Activated naive CD8-positive, alpha-beta T cell treated with anti-CD3 and anti-CD28 coated beads, Interleukin-2, amount 10 ng/mL, durations not matched to agents 7 days and 5 days (primary cell): ENCODE measurements at places on chromosomes 7 and 10.

- no peak for DNase-seq
Measured at GRCh38 chr10:17758896-17759295, 6.9 kb downstream of the TMEM236 start.

GRCh38 chr10:77023396-77023795 lies 614.2 kb downstream of the KCNMA1 start:
- DNase-seq, result no peak

DNA sequence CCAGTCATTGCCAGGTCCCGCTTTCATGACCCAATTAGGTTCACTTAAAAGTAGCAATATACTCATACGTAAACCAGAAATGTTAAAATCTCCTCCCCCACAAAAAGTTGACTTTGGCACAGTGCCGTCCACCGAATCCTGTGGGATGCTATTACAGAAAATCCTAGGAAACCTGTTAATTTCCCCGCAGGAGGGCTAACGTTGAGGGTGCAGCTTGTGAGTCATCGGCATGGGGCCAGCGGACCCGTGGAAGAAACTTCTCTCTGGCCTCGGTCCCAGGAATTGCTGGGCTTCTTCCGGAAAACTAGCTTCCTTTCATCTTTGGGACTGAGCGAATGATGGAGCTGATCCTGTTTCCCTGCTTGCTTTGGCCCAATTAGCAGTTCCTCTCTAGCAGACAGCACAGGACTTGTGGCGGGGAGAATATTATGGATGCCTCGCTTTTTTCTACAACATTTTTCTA lies 13.5 kb downstream of the CRYGN start:
- no peak for DNase-seq

GRCh38 chr7:68433462-68434070 lies 1164.7 kb upstream of the AUTS2 start:
- no peak for DNase-seq
